ENCODE measurements at places on chromosomes 3 and 15.

GRCh38 chr3:46655271-46655670 lies 38.2 kb downstream of the ALS2CL start:
- no peak for DNase-seq

DNA sequence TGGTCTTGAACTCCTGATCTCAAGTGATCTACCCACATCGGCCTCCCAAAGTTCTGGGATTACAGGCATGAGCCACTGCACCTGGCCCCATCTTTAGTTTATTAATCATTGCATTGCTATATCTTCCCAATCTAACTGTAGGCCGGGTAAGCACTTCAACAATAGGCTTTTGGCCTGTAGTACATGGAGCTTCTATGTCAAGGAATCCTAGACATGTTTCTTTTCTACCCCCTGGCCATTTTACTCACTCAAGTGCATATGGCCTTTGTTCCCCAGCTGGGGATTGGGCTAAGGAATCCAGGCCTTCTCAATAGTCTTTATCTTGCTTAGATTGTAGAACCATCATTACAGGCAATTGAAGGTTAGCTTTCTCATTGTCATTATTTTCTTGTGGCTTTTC lies 122.3 kb upstream of the MBNL1 start:
- no peak for DNase-seq

- no peak for DNase-seq
These were observed 51.8 kb upstream of the NUDT16 start for GRCh38 chr3:131329774-131330173.

GRCh38 chr3:184683234-184683633 lies 28.6 kb downstream of the MAGEF1 start:
- no peak for DNase-seq

DNA sequence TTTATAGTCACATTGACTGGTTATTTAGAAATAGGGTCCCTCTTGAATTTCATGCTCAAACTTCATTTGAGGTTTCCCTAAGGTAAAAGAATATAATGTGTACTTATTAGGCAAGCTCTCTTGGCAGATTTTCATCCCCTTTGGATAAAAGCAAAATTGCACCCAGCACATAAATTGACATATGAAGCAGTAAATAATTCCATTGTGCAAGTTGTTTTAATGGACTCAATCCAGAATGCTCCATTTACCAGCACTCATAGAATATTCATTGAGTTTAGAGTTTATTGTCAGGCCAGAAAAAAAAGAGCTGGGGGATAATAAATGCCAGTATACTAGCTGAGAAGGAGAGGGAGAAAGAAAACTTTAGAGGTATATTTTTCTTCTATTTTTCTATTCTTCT lies 136.8 kb downstream of the TPRG1 start:
- DNase-seq = no peak

DNA sequence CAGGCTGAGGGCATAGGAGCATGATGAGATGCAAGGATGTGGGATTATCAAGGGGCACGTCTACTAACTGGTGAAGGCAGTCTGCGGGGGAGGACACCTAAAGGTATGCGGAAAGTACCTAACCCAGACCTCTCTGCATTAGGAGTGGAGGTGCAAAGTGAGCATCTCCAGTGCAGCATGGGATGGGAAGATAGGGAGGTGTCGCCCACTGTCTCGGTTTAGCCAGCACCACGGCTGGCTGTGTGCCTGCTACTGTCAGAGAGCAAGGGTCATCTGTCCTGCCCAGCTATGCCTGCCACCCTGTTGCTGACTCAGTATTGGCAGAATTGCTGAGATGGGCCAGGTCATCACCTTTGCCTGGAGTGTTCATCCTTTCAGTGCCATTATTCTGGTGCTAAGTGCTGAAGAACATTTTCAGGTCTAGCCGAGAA lies 40.1 kb downstream of the OXNAD1 start:
- no peak for DNase-seq
